ENCODE measurements at places on chromosomes 4 and X.

- no peak for DNase-seq
These were observed 28.0 kb downstream of the DMD start for GRCh38 chrX:33183361-33183760.

DNA sequence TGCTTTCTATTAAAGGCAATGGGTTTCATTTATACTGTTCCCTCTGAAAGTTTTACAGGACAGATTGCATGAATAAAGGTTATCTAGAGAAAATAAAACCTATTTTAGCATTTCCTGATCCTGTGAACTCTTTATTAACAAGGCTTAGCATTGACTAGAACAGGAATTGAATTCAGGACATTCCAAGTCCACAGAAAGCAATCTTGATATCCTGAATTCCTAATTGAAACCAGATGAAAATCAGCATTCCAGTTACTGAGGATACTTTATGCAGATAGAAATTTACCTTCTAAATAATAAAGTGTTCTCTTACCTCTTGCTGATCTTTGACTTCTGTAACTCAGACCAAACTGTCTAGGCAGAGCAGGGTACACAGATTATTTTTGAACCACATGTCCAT is 151.4 kb downstream of the ZNF518B start:
- DNase-seq = no peak

DNA sequence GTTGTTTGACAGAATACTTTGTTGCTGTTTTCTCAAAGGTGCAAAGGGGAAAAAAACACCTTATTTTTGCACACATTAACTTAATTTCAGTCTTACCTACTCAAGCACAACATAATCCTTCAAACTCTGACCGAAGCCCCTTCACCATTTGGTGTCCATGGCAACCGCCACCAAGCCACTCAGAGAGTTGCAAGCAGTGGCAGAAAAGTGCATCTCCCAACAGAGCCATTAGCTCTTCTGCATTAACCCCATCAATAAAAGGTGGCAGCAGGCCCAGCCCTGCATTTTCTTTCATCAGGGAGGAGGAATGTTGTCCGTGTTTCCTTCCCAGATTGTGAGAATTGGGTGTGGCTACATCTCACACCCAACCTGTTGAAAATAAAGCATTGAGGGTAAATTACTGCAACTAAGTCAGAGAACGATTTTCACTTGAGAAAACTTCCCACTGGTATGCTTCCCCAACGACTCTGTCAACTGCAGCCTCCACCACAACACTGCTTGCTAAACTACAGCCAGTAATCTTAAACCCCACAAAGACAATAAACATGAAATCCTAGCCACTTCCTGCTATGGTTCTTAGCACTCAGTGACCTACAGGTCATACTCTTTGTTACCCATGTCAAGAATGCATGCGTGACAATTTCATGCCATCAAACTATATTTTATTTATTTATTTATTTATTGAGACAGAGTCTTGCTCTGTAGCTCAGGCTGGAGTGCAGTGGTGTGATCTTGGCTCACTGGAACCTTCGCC is 154.0 kb downstream of the GRIA3 start:
- no peak for DNase-seq

DNA sequence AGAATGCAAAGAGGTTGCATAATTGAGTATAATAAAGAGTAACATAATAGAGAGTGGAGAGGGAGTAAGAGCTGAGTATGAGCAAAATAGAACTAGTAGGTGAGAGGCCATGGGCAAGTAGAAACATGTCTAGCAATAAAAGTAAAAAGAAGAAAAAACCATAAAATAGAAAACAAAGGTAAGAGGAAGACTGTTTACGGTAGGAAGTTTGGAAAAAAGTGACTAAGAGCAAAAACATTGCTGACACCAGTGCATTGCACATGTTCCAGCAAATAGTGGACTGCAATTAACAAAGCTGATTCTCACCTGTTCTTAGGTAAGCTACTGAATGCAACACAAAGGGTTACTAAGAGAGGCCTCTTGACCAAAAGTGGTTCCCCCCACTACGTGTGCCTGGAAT is 202.9 kb downstream of the TEX13A start:
- no peak for DNase-seq

DNA sequence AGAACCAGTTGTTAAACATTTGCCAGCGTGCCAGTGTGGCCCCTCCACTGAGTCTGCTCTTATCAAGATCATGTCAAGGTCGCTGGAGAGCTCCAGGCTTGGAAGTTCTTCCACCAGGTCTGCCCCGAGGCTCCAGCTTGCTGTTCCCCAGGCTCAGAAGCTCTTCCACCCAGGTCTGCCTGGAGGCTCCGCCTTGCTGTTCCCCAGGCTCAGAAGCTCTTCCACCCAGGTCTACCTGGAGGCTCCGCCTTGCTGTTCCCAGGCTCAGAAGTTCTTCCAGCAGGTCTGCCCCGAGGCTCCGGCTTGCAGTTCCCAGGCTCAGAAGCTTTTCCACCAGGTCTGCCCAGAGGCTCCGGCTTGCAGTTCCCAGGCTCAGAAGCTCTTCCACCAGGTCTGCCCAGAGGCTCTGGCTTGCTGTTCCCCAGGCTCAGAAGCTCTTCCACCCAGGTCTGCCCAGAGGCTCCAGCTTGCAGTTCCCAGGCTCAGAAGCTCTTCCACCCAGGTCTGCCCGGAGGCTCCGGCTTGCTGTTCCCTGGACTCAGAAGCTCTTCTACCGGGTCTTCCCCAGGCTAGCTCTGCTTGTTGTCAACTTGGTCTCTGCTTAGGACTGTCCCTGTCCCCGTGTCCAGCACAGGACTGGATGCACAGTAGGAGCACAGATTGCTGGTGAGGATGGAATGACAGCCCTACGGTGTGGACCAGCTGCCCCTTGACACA is 54.4 kb downstream of the HMX1 start:
- no peak for DNase-seq

DNA sequence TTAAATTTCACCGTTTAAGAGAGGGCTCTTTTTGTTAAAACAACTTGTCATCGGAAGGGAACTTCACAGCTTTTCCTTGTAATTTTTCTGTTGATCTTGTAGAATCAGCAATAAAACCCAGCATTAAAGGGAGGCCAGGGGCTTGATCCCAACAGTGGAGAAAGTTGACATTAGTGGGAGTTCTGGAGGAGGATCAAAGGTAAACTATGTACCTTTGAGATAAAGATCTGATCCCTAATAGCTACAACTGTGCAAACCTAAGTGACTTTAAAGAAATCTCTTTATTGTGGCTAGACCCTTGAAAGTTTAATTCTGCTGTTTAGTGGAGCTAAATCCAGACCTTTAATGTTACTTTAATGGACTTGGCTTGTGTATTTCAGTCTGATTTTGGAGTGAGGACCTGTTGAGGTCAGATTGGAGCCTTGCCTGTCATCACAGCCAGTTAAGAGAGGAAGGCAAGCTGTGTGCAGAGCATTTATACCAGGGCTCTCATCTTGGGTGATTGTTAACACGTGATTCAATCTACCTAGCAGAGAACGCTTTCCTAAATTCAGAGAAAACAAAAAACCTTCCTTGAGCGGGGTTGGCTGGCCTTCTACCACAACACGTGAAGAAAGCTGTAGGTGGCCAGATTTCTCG is 1.7 kb downstream of the DOCK11 start:
- no peak for DNase-seq

- no peak for DNase-seq
These were observed 21.2 kb downstream of the DOK7 start for GRCh38 chr4:3484057-3484973.

GRCh38 chr4:8910100-8910821 is 38.6 kb upstream of the HMX1 start:
- DNase-seq = no peak

GRCh38 chrX:133999031-133999705 is 13.8 kb upstream of the GPC3 start:
- no peak for DNase-seq

DNA sequence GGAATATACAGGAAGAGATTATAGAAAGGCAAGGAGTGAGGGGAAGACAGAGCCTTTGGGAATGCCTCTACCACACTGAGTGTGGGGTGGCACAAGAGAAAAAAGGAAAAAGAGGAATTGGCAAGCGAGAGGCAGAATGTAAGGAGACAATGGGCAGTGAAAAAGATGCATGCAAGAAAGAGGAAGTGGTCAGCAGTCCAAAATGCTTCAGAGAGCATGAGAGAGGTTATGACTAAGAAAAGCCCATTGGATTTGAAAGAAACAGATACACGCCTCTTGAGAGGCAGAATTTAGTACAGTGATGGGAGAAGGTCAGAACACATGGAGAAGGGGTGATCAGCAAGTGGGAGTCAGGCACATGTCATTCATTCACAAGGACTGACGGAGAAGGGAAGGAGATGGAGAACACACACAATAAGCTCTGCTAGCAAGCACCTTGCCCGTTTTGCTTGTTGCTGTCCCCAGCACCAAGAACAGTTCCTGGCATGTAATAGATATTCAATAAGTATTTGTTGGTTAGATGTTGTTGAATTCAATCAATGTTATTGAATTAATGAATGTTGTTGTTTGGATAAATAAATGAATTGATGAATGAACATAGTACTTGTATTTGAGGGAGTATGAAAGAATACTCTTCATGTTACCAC is 6.3 kb downstream of the DCHS2 start:
- peak; percentile 56 for DNase-seq

DNA sequence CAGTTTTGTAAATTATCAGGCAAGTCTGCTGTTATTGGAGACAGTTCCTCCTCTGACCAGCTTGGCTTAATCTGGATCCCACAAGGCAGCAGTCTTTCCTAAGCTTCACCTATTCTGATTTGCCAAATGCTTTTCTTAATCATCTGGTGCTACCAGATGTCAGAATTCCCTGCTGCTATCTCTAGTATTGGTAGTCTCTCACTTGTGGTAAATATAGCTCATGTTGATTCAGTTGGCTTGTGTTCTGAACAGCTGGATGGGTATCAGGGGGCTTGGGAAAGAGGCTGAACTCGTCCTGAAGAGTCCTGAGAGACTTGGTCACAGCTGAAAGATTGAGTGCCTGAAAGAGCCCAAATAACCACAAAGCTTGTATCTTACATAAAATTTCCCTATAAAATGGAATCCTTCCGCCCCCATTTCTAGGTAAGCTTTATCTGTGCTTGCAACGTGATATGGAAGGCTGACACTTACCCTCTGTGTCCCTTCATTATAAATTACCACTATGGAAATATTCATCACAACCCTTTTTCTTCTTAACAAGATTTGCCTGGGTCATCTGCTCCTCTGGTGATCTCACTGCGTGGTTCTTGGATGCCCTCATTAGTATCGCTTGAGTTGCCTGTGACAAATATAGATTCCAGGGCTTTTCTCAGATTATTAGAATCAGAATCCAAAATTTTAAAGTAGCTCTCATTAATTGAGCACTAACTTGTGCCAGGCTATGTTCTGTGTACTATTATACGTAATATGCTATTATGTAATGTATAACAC is 104.1 kb upstream of the GPRIN3 start:
- no peak for DNase-seq

- DNase-seq = no peak
These were observed 3.9 kb upstream of the TTC29 start for GRCh38 chr4:146949559-146949958.

- no peak for DNase-seq
These were observed 129.5 kb downstream of the PABPC4L start for GRCh38 chr4:134072137-134072536.

- DNase-seq = no peak
These were observed 55.7 kb upstream of the PPARGC1A start for GRCh38 chr4:23945451-23946017.

DNA sequence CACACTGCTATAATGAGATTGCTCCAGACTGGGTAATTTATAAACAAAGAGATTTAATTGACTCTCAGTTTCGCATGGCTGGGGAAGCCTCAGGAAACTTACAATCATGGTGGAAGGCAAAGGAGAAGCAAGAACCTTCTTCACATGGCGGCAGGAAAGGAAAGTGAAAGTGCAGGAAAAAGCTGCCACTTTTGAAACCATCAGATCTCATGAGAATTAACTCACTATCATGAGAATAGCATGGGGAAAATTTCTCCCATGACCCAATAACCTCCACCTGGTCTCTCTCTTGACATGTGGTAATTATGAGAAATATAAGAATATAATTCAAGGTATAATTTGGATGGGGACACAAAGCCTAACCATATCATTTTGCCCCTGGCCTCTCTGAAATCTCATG is 884.2 kb downstream of the GLUD2 start:
- no peak for DNase-seq

DNA sequence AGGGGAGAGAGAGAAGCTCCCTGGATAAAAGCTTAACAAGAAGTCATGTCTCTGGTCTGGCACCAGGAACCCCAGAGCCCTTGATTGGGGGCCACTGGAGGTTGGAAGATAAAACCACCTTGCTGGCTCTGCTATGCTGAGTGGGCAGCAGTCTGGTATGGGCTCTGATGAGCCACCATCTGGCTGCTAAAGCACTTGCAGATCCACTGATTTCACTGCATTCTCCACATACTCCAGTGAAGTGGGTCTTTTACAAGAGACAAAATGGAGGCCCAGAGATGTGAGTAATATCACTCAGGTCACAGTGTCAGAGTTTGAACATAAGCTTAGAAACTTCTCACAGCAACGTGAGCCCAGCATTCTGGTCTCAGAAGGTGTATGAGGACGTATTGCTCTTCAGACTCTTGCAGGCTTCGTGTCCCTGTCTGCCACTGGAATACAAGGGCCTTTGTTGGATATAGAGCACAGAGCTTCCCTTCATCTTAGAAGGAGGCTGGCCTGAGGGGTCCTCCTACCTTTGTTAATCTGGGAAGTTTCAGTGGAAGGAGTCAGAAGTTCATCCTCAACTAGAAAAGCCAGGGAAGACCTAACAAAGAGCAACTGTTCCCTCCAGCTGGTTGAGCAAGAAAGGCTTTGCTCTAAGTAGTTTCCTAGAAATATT is 11.8 kb downstream of the CLDN2 start:
- DNase-seq = no peak

DNA sequence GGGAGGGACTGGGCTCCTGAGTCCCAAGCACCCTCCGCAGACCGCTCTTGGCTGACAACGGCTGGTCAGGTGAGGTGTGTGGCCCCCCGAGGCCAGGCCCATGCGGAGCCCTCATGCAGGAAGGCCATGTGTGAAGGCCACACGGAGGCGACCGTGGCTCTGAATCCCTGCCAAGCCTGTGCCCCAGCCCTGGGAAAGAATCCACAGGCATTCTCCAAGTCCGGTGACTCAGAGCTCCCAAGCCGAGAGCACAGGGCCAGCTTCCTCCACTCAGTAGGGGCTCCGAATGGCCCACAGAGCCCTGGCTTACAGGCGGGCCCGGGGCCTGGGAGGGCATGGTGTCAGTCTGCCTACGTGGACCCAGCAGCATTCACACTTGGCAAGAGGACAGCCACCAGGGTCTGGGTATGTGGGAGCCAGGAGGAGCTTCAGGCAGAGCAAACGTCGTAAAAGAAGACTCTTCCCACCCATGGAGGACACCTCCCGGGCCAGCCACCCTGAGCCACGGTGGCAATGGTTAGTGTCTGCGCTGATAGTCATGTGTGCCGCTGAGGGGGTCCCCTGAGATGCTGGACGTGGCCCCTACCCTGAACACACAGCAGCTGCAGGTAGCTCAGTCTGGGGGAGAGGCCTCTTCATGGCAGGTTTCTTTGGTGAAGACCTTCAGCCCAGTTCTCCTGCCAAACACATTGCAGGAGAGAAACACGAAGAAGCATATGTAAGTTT is 105.7 kb downstream of the PSAPL1 start:
- no peak for DNase-seq

- no peak for DNase-seq
These were observed 937.1 kb downstream of the CCSER1 start for GRCh38 chr4:91064157-91064853.

Data from GM20000 (cell line).